ENCODE measurements at places on chromosomes 1 and 21.

DNA sequence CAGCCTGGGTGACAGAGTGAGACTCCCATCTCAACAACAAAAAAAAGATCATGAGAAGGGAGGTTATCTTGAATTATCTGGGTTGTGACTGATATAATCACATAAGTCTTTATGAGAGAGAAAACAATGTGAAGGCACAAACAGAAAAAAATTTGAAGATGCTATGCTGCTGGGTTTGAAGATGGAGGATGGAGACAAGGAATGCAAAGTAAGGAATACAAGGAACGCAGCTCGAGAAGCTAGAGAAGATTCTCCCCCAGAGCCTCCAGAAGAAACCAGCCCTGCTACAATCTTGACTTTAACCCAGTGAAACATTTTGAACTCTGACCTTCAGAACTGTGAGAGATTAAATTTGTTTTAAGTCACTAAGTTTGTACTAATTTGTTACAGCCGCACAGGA lies 15.1 kb downstream of the EVI5 start:
- DNase-seq: no peak

- peak; percentile 79 for DNase-seq
Measured at GRCh38 chr1:19921310-19921709, 2.1 kb downstream of the PLA2G2E start.

- no peak for DNase-seq
Measured at GRCh38 chr1:44012941-44013609, 18.2 kb downstream of the SLC6A9 start.

DNA sequence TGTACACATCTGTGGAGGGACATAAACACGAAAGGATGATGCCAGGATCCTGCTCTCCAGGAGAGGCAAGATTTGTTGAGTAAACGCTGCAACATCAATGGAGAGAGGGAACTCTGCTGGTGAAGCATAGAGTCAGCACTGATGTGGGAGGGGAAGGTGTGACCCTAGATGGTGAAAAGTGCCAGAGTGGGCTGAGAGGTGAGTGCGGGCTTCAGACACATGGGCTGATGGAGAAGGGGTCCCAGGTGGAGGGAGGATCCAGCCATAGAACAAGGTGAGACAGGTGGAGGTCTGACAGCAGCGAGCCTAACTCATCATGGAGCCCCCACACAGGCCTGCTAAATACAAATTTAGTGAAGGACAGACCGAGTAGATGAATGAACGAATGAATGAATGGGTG lies 9.7 kb downstream of the RD3 start:
- no peak for DNase-seq

GRCh38 chr21:34546542-34546941 lies 34.5 kb upstream of the KCNE1 start:
- no peak for DNase-seq

- peak; percentile 6 for DNase-seq
Measured at GRCh38 chr1:88595355-88596002, 88.6 kb upstream of the PKN2 start.

GRCh38 chr1:220121791-220122530 lies 28.0 kb downstream of the IARS2 start:
- no peak for DNase-seq

GRCh38 chr1:187146388-187146787 lies 317.6 kb downstream of the PLA2G4A start:
- DNase-seq: no peak

DNA sequence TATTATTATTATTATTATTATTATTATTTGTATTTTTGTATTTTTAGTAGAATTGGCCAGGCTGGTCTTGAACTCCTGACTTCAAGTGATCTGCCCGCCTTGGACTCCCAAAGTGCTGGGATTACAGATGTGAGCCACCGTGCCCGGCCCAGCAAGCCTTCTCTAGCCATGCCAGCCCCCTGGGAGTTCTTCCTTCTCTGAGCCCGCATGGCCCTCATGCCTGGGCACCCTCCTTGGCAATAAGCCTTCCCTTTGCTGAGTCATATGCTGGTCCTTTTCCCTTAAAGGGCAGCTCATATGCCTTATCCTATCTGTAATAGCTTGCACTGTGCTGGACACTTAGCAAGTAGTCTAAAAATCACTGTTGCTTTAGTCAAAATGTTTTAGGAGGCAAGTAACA lies 8.5 kb upstream of the NBL1 start:
- DNase-seq: no peak

GRCh38 chr1:170881268-170882265 lies 53.8 kb upstream of the MROH9 start:
- peak; percentile 54 for DNase-seq

GRCh38 chr1:158179301-158180041 lies 1.2 kb upstream of the CD1D start:
- DNase-seq: no peak

DNA sequence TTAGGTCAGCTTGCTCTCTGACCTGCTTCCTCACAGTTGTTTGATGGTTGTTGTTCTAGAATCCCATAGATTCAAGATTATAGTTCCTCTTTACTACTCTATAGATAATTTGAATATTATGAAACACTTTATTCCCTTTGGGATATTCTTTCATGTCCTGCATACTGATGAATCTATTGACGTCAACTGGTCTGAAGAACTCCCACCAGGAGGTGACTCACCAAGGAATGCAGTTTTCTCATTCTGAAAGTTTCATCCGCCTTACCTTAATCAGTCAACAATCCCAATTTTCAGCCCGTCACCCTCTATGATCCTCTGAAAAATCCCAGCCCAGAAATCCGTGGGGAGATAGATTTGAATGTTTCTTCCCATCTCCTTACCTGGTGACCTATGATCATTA lies 834.1 kb upstream of the PRMT6 start:
- DNase-seq: no peak

DNA sequence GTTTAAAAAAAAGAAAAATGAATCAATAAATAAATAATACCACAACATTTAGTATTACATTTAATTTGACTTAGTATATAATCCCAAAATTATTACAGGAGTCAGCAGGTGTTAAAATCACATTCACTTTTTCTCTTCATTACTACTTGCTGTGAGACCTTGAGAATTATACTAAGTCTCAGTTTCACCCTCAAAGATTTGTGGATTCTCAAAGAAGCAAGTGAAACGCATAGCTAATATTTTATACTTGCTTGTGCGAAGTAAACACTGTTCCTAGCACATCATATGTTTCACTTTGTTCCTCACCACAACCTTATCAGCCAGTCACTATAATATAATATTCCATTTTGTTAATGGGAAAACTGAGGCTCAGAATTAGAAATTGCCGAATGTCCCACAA lies 4.0 kb downstream of the CLCA1 start:
- DNase-seq: no peak

DNA sequence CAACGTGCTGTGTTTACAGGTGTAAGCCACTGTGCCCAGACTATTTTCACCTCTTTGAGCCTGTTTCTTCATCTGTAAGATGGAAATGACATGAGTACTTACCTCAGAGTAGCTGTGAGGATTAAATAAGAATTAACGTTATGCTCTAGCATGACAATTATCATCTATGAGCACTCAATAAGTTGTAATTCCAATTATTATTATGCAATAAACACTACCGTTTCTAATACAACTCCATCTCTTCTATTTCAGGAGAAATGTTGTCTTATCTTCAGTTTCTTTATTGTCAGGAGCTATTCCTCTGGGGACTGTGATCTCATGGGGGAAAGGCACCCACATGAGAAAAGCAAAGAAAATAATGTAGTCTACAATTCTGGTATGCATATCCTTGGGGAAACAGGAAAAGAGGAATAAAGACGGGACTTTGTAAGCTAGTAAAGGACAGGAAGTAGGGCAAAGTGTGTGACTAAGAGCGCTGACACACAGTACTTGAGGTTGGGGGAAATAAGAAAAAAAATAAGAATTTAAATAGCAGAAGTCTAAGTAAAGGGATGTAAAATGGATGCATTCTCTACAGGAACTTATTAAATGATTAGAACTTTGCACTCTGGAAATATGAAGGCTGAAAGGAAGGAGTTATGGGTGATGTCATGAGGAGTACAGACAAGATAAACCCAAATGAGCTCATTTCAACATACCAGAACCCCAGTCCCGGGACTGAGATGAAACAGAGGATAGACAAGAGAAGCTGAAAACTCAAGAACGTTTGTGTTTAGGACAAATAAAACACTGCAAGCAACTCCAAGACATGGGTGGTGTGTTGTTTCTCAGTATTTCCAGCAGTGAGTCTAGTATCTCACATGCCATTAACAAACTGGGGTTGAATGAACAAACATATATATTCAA lies 9.8 kb downstream of the PHC2 start:
- DNase-seq: no peak

DNA sequence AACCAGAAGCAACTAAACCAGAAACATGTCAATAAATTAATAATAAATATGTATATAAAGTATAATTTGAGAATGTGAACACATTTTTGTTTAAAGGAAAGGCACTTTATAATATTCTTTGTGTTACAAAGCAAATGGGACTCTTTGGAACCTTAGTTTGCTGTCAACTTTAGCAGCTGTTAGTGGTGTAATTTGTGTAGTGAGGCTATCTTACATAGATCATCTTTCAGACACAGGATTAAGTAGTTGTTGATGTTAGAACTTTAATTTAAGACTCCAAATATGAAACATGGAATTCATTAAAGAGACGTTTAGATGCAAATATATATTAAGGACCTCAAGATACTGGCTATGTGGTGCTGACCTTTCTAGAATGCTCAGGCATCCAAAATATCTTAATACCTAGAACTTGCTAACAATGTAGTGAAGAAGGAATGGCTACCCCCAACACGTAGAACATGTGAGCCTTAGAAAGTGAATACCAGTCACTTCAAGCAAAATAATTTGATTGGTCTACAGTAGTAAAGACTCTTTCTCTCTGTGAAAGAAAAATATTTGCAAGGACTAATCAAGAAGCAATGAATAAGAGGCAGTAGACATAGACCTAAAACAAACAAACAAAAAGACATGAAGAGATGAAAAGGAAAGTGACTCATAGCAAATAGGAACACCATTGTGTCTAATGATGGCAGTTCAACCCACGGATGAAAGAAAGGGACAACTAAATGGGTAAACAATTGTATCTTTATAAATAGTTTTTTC lies 811.4 kb downstream of the USP25 start:
- DNase-seq: no peak

DNA sequence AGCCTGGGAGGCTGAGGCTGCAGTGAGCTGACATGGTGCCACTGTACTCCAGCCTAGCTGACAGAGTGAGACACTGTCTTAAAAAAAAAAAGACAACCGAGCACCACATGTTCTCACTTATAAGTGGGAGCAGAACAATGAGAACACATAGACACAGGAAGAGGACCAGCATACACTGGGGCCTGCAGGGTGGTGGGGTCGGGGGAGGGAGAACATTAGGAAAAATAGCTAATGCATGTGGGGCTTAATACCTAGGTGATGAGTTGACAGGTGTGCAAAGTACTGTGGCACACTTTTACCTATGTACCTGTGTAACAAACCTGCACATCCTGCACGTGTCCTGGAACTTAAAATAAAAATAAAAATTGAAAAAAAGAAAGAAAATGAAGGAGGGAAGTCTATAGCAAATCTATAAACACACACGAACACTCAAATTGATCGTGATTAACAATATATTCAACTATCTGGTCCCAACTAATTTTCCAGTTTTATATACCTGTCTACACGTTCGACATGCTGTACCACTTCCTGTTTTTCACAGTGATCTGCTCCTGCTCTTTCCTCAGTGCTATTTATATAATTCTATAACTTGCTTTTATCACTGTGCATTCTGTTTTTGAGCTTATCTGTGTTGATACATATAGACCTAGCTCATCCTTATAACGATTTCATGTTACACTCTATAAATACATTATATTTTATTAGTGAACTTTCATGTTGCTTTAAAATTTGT lies 27.2 kb downstream of the AK5 start:
- no peak for DNase-seq

- DNase-seq: no peak
Measured at GRCh38 chr1:156652131-156652991, 10.4 kb downstream of the BCAN start.

DNA sequence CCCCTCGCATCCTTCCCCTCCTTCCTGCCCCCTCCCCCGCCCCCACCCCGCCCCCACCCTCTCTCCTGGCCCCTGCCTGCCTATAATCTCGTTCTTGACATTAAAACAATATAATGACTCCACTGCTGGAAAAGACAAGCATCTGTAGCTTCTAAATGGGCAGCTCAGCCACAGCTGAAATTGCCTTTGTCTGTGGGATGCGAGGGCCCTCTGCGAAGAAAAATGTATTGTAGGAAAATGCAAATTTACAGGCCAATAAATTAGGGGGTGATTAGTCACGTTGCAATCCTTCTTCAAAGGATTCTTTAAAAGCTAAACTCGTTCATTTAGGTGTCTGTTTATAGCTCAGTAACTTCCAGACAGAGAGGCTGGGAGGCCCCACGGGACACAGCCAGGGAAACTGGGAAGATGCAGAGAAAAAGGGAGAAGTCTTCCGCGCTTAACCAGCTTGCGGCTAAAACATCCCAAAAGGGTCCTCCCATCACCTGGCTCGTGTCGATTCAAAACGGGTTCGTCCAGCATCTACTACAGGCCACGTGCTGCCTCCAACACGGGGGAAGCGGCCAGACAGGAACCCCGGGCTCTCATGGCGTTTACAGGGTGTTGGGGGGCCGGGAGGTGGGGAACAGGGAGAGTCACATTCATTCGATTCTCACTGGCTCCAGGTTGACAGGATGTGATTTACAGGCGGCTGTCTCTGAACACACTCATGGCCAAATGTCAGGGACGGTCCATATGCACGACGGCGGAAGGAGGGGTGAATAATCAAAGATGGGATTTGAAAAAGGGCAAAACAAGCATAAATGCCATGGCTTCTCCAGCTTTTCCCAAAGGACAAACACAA lies 100.5 kb upstream of the ZBTB40 start:
- DNase-seq: no peak

GRCh38 chr1:77051425-77051824 lies 167.8 kb downstream of the PIGK start:
- no peak for DNase-seq

DNA sequence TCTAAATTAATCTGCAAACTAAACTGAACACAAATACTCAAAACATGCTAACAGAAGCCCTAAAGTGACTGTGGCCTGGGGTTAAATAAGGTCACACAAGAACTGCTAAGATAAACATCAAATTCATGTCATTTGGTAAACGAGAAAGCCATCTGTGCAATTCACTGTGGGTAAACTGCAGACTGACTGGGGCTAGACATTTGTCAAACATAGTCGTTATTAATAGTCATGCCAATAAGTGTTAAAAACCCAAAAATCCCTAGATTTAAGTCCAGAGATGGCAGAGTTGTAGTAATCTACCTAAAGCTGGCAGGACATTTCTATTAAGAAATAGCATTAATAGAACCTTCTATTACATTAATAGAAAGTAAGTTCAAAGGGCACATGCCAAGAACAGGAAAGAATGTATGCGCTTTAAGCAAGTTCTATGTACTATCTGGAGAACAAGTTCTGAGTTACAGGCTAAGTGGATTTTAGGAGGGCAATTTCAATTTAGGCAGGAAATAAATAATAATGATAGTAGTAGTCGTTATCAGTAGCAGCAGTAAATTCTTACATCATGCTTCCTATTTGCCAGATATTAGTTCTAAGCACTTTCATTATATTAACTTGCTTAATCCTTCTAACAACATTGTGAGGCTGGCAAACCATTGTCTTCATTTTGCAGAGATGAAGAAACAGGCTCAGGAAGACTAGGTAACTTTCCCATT lies 8.6 kb downstream of the EDEM3 start:
- DNase-seq: no peak

GRCh38 chr1:192787914-192788585 lies 20.8 kb upstream of the RGS2 start:
- DNase-seq: no peak

GRCh38 chr1:2108213-2108876 lies 58.1 kb downstream of the PRKCZ start:
- DNase-seq: no peak

- no peak for DNase-seq
Measured at GRCh38 chr1:47745715-47746609, 251.2 kb downstream of the TRABD2B start.
